ENCODE measurements at places on chromosomes 4 and X.

DNA sequence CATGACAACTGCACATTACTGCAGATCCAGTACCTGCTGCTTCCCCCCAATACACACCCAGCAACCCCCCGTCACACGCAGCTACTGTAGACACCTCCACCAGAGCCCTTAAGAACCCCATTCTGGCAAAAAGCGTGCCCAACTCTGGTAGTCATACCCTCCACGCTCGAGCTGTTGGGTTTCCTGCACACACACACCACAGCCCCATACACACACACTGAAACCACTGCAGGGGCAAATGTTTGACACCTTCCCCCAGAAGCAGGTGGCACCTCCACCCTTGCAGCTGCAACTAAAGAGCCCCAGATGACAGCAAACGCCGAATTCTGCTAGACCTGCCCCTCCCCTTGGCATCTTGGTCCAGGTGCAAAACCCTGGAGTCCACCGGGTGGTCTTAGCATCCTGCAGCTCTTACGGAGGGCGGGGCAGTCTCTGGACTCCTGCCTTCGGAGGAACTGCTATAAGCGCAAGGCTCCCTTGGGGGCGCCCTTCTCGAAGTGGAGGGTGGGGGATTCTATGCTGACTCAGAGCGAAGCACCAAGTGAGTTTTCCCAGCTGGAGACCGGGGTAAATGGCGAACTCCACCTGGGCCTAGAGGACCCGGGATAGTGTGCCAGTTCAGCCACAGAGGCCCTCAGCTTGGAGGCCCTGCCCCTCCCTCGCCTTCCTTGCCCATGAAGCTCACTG lies 1.5 kb downstream of the FRMPD3 start:
- DNase-seq: no peak

DNA sequence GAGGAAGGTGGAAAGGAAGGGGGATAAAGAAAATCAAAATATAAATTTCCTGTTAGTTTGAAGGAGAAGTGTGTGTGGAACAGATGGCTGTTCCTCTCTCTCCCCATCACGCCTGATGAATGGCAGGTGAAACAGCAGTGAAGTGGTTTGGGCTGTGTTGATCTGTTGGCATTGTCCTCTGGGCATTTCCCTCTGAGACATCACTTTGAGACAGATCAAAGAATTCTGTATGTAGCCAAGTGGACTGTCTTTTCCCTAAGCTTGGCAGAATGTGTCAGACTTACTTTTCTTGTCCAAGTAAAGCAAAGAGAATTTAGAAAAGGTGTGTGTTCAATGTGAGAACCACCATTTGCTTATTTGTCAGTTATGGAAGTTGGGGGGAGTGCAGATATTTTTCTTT lies 47.5 kb downstream of the SEPTIN11 start:
- DNase-seq: no peak

GRCh38 chrX:44245733-44246132 lies 97.7 kb downstream of the EFHC2 start:
- no peak for DNase-seq

DNA sequence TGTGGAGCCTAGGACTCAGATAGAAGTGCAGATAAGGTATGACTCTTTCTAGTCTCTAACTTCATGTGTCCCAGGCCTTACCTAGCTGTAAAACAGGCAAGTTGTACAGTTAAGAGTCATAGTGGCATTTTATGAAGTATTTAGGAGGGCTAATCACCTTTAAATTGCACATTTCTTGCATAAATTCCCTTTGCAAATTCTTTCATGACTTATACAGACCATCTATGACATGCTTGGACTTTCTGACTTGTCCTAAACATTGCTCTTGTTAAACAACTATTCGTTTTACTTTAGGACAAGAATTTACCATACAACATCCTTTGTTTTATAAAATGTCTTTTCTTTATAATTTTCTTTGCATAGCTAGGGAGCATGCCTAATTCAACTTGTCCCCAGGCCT lies 7.8 kb upstream of the RRAGB start:
- DNase-seq: no peak

DNA sequence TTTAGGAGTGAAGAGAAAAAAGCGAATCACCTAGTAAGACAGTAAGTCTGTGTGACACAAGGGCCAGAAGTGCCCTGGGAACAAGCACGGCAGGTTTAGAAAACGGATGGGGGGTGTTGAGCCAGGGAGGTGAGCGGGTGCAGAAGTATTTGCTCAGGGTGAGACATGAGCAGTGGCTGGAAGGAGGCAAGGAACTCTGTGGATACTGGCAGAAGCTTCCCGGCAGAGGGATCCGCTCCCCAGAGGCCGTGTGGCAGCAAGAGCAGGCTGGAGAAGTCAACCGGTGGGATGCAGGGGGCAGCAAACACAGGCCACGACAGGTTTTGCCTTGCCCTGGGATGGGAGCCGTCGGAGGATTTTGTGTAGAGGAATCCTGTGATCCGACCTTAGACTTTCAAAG lies 2.3 kb upstream of the UVSSA start:
- no peak for DNase-seq

DNA sequence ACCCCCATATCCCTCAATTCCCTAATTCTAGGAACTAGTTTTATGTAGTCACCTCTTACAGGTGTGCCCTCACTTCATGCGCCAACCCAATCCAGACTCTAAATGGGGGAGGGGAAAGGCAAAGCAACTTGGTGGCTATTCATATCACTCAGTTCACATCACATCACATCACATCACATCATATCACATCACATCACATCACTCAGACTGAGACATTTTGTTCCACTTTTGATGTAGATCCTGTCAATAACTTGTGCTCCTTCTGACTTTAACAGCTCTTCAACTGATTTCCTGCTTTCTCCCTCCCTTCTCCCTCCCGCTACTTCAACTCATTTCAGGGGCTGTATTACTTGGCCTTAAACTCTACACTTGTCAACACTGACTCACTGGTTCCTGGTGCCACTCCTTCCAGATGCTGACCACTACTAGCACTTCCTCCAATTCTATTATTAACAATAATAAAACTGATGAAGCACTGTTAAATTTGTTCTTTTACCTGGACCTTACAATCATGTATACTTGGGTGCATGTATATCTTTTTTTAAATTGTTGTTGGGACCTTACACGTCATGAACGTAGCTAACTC lies 29.1 kb upstream of the PLS3 start:
- DNase-seq: no peak

DNA sequence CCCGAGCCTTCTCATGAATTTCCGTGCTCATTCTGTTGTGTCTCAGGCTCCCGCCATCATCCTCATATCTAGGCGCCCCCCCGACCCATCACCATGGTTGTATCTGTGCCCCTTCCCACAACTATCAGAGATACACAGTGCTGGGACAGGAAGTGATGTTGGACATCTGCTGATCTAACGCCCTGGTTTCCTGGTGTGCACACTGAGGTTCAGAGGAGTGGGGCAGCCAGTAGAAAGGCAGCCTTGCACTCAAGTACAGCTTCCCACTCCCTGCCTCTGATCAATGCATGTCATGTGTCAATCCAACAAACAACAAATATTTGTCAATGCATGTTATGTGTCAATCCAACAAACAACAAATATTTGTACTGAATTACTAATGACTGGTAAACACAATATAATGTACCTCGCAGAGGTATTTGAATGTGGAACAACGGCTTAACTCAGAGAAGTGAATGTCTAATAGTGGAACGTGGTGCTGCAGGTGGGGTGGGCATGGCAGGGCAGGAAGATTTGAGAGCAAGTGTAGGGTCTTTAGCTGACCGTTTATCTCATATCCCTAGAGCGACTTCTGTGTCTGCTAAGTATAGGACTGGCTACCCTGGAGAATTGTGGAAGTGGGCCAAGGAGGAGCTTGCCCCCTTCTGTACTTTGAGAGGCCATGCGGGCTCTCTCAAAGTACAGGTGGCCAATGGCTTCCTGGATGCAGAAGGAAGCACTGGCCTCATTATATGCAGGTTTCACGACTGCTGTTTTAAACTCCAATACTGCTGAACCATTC lies 10.3 kb upstream of the SEL1L3 start:
- no peak for DNase-seq

Data from trophoblast cell (in vitro differentiated cells and primary cell).